ENCODE measurements at places on chromosomes 2 and 18.

GRCh38 chr2:127859712-127860085 lies 1.7 kb upstream of the POLR2D start:
- no peak for DNase-seq

DNA sequence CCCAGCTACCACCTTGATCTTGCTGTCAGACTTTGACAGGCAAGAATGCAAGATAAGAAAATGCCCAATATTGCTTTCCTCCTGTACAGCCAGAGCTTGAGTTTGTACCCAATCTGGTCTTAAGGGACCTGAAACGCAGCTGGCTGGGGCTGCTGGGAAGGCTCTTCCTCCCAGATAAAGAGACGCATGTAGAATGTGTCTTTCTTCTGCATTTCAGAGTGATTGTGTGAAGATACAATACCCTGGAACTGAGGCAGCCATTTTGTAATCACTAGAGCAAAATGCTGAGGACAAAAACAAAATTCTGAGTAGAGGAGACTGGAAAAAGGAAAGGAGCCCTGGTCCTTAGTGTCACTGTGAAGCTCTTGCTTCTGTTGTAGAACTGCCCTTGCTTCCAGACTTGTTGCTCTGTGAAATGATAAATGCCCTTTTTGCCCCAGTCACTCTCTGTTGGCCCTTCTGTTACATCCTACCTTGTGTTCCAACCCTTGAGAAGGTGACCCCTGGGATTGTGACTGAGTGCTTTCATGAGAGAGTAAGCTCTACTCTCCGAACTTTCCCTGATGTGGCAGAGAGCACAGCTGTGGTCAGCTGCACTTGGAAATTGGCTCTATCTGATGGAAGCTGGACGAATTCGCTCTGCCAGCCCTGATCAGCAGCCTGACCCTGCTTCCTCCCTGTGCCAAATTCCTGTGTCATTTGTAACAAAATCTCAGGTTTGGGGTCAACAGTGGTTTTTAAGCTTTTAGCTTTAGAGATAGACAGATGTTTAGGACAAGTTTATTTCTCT lies 137.4 kb upstream of the RBMS1 start:
- no peak for DNase-seq

DNA sequence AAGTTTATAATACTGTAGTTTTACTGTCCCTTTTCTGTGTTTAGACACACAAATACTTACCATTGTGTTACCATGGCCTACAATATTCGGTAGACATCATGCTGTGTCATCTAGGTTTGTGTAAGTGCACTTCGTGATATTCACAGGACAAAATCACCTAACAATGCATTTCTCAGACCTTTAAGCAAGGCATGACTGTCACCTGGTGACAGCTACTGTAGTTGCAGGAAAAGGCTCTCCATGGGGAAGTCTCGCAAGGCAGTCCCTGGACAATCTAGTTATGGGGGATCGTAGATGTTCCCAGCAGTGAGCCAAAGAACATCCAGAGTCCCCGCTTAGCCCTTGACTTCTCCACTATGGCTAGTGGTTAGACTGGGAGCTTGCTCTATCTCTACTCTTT lies 73.1 kb downstream of the EIF2AK3 start:
- DNase-seq = no peak

- no peak for DNase-seq
Observed at GRCh38 chr2:41856946-41857345, 190.9 kb upstream of the PKDCC start.

GRCh38 chr2:101740555-101740964 lies 43.1 kb downstream of the MAP4K4 start:
- DNase-seq = no peak

DNA sequence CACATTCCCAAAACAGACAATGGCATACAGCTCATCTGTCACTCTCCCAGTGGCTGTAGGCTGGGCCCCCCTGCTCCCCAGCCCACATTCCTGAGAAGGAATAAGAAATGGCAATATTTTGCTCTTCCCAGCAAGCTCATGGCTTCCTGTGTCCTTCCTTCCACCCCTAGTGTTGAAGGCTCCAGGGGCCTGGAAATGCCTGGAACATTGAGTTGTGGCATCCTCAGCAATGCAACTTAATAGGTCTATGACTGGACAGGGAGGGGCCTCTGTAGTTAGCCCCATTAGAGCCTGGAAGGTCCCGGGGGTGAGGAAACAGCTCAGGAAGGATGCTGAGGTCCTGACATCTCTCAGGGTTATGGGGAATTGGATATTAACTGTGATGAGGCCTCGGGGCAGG lies 3.3 kb downstream of the KIF3C start:
- DNase-seq = no peak

- DNase-seq = no peak
Observed at GRCh38 chr2:175107146-175107545, 60.9 kb downstream of the ATF2 start.

DNA sequence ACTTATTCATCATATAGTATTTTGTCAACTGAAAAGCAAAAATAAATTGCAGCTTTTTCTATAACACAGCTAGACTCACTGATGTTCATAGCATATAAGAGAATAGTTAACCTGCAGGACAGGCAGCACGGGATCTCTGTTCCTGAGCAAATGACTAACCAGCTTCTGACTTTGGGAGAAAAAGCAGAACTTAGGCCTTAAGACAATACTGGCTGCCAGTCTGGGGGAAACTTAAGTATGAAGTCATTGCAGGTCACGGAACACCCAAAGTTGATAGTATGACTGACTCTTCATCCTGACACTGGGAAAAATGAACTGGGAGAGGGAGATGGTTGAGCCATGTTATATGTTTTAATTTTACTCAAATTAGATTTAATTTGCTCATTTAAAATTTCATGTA lies 113.0 kb downstream of the DPP4 start:
- no peak for DNase-seq

GRCh38 chr18:44788334-44788733 lies 107.6 kb downstream of the SETBP1 start:
- no peak for DNase-seq

DNA sequence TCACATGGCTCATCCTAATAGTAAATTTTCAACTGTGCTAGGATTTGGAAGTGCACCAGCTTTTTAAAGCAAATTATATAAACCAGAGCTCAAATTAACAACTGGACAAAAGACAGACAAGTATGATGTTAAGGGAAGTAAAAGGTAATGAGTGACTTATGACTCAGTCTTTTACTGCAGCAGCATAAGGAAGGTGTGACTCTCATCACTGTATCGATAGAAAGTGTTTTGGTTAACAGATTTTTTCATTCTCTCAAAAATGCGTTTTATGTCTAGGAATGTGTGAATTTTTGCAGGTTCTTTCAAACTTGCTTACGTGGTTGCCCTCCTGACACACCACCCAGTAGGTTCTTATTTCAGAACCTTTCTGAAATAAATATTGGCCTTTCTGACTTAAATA lies 244.2 kb upstream of the BOD1L2 start:
- DNase-seq = no peak

DNA sequence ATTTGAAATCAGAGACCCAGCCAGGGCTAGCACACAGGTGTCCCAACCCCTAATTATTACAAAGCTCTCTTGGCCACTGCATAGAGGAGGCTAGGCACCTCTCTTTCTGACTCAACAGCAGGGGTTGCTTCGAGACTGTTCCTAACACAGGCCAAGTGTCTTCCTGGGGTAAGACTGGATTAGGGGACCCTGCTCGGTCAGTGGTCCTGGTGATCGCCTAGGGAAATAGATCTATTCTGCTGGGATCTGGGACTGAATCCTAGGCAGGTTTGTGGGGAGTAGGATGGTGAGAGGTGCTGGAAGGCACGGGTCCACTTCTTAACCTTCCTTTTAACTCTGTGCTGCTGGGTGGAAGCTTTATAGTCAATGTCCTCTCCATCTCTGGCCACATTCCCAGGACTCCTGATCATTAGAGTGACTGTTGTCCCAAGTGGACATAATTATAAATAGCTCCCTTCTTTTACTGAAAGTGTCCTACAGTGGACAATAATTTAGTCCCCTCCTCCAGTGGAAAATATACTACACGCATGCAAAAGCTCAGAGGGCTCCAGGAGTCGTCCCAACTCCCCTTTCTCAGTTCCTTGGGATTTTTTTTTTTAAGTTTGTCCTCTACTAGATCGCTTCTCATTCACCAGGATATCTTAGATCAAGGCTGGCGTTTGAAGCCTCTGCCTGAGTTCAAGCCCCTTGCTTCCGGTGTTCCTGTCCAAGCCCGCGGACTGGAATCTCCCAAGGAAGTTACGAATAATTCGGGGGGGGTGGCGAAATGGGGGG lies 1.3 kb upstream of the TRIB2 start:
- no peak for DNase-seq

- DNase-seq = no peak
Observed at GRCh38 chr2:108324531-108325255, 36.0 kb downstream of the SULT1C2 start.

DNA sequence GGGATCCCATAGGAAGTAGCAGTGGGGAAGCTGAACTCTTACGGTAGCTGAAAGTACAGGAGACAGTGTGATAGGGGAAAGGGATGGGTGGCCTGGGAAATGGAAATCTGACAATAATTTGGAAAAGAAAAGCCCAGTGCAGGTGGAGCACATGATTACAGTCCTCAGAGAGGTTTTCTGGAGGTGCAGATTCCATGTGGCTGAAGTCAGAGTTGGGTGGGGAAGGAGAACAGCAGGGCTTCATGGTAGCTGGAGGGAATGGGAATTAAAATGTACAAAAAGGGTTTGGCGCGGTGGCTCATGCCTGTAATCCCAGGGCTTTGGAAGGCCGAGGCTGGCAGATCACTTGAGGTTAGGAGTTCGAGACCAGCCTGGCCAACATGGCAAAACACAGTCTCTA lies 12.2 kb downstream of the HRH4 start:
- no peak for DNase-seq

GRCh38 chr18:76433788-76434187 lies 61.3 kb downstream of the ZNF516 start:
- DNase-seq = no peak

- DNase-seq = no peak
Observed at GRCh38 chr2:83282841-83283240, 1176.2 kb downstream of the SUCLG1 start.

DNA sequence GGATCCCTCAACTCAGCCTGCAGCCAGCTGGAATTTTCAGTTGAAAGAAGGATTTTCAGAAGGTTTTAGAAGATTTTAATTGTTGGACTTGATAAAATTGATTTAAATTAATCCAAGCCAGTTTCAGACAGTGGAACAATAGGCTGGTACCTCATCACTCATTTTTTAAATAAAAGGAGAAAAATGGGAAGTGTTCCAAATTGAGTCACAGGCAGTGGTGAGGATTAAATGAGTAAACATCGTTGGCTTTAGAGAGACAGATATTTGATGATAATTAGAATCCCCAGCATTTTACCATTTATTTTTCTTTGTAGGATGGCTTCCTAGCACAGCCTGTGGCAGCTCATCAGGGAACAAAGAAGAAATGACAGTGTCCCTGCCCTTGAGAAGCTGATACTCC lies 7.4 kb downstream of the CXCR4 start:
- no peak for DNase-seq

- DNase-seq = no peak
Observed at GRCh38 chr2:176169711-176170110, 12.6 kb downstream of the HOXD3 start.

- no peak for DNase-seq
Observed at GRCh38 chr2:20634507-20635112, 16.3 kb downstream of the HS1BP3 start.

GRCh38 chr2:47087051-47087450 lies 68.1 kb downstream of the STPG4 start:
- DNase-seq = no peak

DNA sequence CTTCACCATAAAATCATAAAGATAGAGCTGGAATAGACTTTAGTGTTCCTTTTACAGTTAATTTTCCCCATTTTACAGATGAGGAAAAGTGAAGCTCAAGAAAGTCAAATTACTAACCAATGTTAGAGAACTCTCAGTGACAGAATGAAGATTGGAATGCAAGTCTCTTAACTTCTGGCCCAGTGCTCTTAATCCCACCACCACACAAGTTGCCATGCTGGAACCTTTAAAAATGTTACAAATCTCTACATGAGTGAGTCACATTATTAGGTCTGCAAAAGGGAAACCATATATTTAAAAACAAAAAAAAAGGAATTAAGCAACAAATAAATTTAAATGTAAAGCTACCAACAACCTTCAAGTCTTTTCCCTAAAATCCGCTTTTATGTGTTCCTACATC lies 3.5 kb downstream of the NCKAP1 start:
- no peak for DNase-seq

- no peak for DNase-seq
Observed at GRCh38 chr18:79697976-79698375, 18.4 kb downstream of the CTDP1 start.

DNA sequence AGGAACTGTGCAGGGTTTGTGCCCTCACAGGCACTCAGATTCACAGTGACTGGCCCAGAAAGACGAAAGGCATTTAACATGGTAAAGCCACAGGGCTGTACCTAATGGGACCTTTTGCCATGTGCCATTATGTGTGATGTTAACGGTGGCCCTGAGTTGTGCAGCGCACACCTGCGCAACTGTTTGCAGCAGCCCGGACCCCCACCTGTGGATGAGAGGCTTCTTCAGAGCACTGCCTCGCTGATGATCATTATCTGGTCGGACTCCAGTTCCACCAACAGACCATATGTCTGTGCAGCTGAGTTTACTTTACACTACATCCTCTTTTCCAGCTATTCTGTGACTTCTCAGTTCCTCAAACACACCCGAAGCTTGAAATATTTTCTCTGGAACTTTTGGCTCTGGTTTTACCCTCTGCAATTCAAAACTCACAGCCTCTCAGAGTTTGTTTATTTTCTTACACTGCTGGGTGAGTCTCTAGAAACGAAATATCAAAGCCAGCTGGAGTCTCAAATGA lies 35.6 kb upstream of the UBE2F start:
- DNase-seq = no peak

- DNase-seq = no peak
Observed at GRCh38 chr2:231186325-231186724, 12.1 kb upstream of the ARMC9 start.

DNA sequence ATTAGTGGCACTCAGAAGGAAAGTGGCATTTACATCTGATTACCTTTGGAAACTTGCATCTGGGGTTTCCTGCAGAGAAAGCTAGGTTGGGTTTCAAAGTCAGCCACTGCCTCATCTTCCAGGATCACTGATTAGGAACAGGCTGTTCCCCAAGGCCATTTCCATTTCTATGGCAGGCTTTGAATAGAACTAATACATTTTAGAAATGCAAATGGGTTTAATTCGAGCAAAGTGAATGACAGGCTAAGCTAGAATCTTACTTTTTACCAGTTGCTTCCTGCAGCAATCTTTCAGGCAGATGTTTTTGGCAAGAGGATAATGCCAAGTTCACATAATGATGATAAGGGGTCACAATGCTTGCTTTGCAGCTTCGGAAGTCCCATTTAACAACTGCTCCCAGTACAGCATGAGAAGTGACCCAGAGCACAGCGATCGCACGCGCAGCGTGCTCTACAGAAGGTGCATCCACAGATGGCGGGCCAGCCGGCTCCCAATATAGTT lies 336.7 kb downstream of the LPIN1 start:
- no peak for DNase-seq
